ENCODE measurements at places on chromosomes 12 and 14. TPM values are rescaled to one million over a fixed set of nuclear protein-coding genes. Genes with fewer than 3 reads are reported as not detected.

Gene DCN
- polyA plus RNA-seq: 178 TPM

Gene A2M
- 377 TPM for polyA plus RNA-seq

Gene STAC3
- polyA plus RNA-seq: 6.9 TPM

Gene CLEC2A
- polyA plus RNA-seq: not detected

Gene BTBD6
- polyA plus RNA-seq: 54.1 TPM

Gene LRRC10
- not detected for polyA plus RNA-seq

Gene FAR2
- polyA plus RNA-seq: 11.8 TPM

Gene KRT83
- not detected for polyA plus RNA-seq

Gene KRR1
- polyA plus RNA-seq: 21.5 TPM

Gene NOVA1
- polyA plus RNA-seq: 0.38 TPM

Gene PTCSC3
- polyA plus RNA-seq: 1.0 TPM

Gene WBP11
- 14.8 TPM for polyA plus RNA-seq

Gene LPAR5
- 0.51 TPM for polyA plus RNA-seq

Gene TGFB3
- polyA plus RNA-seq: 7.7 TPM

Gene CIROP
- polyA plus RNA-seq: not detected

Gene PIK3C2G
- polyA plus RNA-seq: 0.11 TPM

Gene C1R
- polyA plus RNA-seq: 416 TPM

Gene FAIM2
- 0.46 TPM for polyA plus RNA-seq

Gene TAC3
- polyA plus RNA-seq: not detected

Gene LBHD2
- polyA plus RNA-seq: not detected

Gene PMCH
- 0.16 TPM for polyA plus RNA-seq

Gene ADSS1
- 6.1 TPM for polyA plus RNA-seq

Gene RNF212B
- polyA plus RNA-seq: not detected

Gene KRT71
- polyA plus RNA-seq: not detected

Gene VRTN
- polyA plus RNA-seq: not detected

Gene TTC9
- 6.9 TPM for polyA plus RNA-seq

Gene FZD10
- 0.49 TPM for polyA plus RNA-seq

Gene BEST3
- polyA plus RNA-seq: 0.03 TPM

Gene CELA1
- polyA plus RNA-seq: 0.05 TPM

Data from lung (tissue), 17 donors.